ENCODE measurements at places on chromosomes 7 and 10. TPM values are rescaled to one million over a fixed set of nuclear protein-coding genes. Genes with fewer than 3 reads are reported as not detected.

DNA sequence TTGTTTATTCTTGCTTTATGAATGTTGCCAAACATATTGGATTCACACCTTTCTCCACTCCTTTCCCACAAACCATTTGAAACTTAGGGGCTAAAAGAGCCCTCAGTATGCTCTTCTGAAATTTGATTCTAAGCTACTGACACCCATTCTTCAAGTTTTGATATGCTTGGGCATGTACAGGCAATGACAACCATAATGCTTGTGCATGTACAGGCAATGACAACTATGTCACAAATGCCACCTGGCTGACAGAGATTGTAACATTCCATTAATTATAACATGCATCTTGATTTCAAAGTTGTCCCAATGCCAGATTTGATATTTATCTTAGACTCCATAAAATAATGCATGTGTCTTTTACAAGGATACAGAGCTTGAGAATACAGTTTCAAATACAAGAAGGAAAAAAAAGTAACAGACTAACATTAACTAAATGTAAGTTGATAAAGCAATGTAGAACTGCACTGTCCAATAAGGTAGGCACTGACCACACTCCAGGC is 17.5 kb upstream of the CDK1 start:
- DNase-seq, result peak; percentile 23

Gene CHST12
- total RNA-seq, result 3.6 TPM

- DNase-seq, result no peak
Observed at GRCh38 chr10:14873090-14873760, 5.4 kb upstream of the SUV39H2 start.

Gene EVX1
- 1.1 TPM for total RNA-seq

- no peak for DNase-seq
Observed at GRCh38 chr7:39587393-39587792, 21.2 kb downstream of the YAE1 start.

DNA sequence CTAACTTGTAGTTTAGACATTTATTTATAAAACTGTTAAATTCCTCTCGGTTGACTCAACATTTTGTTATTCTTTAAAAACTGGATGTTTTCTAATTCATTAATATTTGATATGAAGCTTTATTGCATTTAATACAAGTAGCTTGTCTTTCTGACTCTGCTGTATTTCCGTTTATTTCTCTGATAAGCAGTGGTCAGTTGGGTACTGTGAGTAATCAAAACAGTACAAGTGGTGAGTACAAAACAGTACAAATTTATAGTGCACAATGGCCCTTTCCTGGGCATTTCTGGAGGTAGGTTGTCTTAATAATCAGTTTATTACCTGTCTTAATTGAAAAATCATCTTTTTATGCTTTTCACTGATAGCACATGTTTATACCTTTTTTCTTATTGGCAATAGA is 182.7 kb downstream of the CCSER2 start:
- DNase-seq, result no peak

DNA sequence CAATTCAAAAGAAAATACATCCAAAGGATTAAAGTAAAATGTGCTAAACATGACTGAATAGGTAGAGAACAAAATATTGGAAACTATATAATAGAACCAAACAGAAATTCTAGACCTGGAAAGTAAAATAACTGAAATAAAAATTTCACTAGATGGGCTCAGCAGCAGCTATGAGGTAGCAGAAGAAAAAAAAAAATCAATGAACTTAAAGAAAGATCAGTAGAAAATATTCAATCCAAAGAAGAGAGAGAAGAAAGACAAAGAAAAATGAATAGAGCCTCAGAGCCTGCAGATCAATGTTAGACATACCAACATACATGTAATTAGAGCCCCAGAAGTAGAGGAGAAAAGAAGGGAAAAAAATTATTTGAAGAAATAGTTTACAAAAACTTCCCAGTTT is 129.6 kb upstream of the RNF32 start:
- no peak for DNase-seq

- no peak for DNase-seq
Observed at GRCh38 chr10:89245802-89246201, 5.8 kb downstream of the LIPA start.

Gene DNA2
- 16.8 TPM for total RNA-seq

DNA sequence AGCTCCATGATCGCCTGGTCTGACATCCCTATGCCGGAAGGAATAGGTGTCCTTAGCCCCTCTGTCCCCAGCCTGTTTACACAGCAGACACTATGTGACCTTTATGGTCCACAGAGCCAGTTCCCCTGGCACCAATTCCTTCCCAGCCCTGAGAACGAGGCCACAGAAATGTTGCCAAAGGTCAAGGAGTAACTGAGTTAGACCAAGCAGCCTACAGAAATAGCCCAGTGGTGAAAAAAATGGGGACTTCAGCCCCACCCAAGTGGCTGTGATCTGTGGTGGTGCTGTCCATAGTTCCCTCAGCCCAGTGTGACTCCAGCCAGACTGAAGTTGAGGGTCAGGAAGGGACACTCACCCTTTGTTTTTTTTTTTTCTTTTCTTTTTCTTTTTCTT is 2.5 kb downstream of the PGAM2 start:
- no peak for DNase-seq

- DNase-seq, result no peak
Observed at GRCh38 chr7:30515761-30516160, 11.1 kb upstream of the GGCT start.

Gene MAGI2
- total RNA-seq, result 37.4 TPM

DNA sequence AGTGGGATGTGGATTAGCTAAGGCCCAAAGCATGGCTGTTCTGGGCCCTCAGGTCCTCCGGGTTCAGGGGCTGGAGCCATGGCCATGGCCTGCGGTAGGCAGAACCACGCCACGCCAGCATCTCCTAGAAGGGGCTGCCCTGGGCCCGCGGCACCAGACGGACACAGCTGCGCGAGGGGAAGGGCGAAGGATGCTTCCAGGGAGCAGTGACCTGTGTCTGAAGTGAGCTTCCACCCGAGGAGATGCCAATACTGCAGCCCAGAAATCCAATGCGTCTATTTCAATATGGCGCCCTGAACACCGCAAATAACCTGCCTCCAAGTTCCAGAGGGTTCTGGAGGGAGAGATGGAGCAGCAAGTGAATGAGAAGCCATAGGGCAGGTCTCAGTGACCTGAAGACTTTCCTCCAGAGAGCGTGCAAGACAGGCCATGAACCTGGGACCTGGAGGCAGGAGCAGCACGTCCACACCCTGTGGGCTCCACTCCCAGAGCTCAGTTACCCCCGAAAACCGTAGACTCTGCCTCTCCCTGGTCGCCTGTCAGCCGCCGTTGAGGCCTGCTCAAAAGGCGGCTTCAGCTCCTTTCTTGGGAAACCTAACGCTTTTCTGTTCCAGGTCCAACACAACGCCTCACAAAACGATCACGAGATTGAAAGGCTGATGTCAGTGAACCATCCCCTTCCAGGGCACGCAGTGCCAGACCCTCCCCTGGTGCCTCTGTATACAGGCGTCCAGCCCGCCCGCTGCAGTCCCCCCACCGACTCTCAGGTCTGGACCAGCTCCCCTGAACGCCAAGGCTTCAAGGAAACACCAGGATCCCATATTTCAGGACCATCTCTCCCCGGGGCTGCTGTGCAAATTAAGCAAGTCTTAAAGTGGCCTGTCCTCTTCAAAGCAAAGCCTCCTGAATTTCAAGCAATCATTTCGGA is 37.4 kb downstream of the AMZ1 start:
- DNase-seq, result no peak

Gene NPC1L1
- total RNA-seq, result not detected

GRCh38 chr10:123573236-123574108 is 92.7 kb upstream of the GPR26 start:
- no peak for DNase-seq

Gene FBXL13
- 8.1 TPM for total RNA-seq

DNA sequence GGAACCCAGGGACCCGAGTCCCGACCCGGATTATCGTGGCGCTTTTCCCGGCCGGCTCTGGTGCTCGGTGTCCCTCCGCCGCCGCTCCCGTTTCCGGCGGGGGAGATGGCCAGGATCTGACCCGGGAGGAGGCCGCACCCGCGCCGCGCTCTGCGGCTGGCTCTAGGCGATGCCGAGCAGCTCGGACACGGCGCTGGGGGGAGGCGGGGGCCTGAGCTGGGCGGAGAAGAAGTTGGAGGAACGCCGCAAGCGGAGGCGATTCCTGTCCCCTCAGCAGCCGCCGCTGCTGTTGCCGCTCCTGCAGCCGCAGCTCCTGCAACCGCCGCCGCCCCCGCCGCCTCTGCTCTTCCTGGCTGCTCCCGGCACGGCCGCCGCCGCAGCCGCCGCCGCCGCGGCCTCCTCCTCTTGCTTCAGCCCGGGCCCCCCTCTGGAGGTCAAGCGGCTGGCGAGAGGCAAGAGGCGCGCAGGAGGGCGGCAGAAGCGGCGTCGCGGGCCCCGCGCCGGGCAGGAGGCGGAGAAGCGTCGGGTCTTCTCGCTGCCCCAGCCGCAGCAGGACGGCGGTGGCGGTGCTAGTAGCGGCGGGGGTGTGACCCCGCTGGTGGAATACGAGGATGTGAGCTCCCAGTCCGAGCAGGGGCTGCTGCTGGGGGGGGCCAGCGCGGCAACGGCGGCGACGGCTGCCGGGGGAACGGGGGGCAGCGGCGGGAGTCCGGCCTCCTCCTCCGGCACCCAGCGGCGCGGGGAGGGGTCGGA is 593 bp downstream of the CDK13 start:
- DNase-seq, result no peak

Gene CPED1
- 78.4 TPM for total RNA-seq

GRCh38 chr7:42095791-42096190 is 141.2 kb downstream of the GLI3 start:
- no peak for DNase-seq

Gene HOXA13
- 43.2 TPM for total RNA-seq

- no peak for DNase-seq
Observed at GRCh38 chr10:97222326-97222961, 36.7 kb upstream of the SLIT1 start.

- DNase-seq, result no peak
Observed at GRCh38 chr10:84588971-84589370, 260.6 kb downstream of the CCSER2 start.

Gene CALML3
- not detected for total RNA-seq

Gene NPY4R
- 0.16 TPM for total RNA-seq

GRCh38 chr7:77262316-77262715 is 62.7 kb upstream of the FGL2 start:
- DNase-seq, result no peak

- DNase-seq, result no peak
Observed at GRCh38 chr7:33421429-33421828, 292.1 kb downstream of the BBS9 start.

Gene HECW1
- total RNA-seq, result 0.16 TPM

GRCh38 chr10:30987463-30987862 is 44.2 kb downstream of the ZNF438 start:
- no peak for DNase-seq

Gene PDE6C
- total RNA-seq, result not detected

DNA sequence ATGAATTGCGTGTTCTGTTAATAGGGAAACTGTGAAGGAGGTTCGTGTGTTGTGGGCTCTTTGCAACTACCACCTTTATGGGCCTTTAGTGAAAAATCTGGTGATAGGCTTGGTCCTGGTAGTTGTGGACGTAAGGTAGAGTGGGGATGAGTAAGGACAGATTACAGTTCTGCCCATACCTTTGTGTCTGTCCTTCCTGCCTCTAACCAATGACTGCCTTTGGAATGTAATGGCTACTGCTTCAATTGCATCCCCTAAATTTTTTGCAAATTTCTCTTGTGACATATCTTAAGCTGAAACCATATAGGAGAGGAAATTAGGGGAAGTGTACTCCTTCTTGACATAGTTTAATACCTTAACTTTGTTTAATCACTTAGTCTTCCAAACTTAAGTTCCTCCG is 82.3 kb downstream of the ADK start:
- DNase-seq, result no peak

DNA sequence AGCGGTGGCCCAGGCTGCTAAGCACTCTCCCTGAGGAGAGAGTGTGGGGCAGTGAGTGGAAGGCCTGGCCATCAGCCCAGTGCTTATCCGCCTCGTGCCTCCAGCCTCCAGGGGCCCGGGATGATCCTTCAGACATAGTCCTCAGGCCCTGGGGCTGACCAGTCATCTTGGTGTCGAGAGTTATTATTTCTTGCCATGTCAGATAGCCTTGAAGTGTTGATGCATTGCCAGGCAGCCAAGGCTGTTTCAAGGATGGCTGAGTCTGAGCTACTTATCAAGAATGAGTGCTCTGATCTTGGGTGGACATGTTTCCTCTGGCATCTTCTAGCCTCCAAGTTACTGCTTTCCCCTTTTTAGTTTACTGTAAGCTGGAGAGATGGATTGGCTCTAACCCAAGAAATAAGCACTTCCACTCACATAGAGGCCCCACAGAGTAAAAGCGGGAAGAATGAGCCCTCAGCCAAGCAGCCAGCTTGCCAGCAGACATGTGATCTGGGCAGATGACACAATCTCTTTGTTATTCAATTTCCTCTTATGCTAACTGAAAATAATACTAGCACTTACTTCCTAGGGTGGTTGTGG is 136.5 kb upstream of the NAMPT start:
- DNase-seq, result peak; percentile 51

DNA sequence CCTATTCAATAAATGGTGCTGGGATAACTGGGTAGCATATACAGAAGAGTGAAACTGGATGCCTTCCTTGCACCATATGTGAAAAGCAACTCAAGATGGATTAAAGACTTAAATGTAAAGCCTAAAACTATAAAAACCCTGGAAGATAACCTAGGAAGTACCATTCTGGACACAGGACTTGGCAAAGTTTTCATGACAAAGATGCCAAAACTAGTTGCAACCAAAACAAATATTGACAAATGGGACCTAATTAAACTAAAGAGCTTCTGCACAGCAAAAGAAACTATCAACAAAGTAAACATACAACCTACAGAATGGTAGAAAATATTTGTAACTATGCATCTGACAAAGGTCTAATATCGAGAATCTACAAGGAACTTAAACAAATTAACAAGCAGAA is 129.1 kb upstream of the CTBP2 start:
- DNase-seq, result no peak

Gene GBX1
- total RNA-seq, result not detected

DNA sequence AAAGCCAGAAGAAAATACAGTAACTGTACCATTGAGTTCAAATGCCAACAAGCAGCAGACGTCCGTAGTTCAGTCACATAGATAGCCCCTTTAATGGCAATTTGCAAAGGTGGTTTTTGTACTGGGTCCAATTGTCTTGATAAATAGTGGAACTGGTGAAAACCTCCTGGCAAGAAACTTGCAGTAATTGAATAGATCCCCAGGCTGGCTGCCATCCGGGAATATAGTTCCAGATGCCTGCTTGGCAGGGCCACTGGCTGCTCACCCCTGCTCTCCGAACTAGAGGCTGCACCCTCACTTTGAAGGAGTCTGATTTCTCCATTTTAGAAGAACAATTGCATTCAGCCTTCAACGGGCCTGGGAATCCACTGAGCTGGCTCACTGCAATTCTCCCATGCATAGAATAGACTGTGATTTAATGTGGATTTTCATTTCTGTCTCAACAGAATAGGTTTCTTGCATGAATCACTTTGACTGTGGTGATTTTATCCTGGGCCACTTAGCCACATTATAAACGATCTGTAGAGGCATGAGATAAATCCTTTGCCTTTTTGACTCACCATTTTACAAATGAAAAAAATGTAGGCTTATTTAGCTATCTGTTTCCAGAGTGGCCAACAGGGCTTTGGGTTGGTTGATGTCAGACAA is 35.9 kb upstream of the ELMO1 start:
- no peak for DNase-seq

All from urinary bladder (tissue), 4 donors.